ENCODE measurements at places on chromosomes 6 and 20.

- no peak for DNase-seq
These were observed 109.5 kb upstream of the CLDN20 start for GRCh38 chr6:155154158-155154830.

- no peak for DNase-seq
These were observed 114.4 kb upstream of the SLC22A23 start for GRCh38 chr6:3571250-3571681.

DNA sequence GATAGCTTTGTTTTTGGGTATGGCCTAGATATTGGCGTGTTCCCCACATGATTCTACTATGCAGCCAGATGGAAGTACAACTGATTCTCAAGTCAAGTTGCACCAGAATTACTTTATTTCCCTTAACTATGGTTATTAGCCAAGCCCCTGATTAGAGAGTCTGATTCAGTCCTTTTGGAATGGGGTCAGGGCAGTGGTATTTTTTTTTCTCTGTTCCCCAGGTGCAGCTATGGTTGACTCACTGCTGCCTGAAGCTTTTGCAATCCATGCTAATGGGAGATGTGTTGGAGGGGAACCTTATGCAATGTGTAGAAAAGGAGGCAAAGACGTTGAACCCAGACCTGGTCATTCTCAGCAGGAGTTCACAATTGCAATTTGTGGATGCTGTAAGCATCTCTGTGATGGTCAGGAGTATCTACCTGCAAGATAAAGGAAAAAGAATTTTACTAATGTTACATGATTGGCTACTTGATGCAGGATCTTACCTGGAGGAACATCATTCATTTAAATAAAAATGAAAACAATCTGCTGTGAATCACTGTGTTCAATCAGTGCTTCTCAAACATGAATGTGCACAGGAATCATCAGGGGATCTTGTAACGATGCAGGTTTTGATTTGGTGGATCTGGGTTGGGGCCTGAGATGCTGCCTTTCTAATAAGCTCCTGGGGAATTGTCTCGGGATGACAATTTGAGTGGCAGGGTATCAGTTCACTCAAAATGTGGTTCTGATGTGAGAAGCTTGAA lies 49.4 kb downstream of the PFDN4 start:
- DNase-seq = no peak

- no peak for DNase-seq
These were observed 22.0 kb downstream of the FAM8A1 start for GRCh38 chr6:17622144-17622543.

GRCh38 chr6:18990059-18990978 lies 603.2 kb downstream of the RNF144B start:
- peak; percentile 5 for DNase-seq

DNA sequence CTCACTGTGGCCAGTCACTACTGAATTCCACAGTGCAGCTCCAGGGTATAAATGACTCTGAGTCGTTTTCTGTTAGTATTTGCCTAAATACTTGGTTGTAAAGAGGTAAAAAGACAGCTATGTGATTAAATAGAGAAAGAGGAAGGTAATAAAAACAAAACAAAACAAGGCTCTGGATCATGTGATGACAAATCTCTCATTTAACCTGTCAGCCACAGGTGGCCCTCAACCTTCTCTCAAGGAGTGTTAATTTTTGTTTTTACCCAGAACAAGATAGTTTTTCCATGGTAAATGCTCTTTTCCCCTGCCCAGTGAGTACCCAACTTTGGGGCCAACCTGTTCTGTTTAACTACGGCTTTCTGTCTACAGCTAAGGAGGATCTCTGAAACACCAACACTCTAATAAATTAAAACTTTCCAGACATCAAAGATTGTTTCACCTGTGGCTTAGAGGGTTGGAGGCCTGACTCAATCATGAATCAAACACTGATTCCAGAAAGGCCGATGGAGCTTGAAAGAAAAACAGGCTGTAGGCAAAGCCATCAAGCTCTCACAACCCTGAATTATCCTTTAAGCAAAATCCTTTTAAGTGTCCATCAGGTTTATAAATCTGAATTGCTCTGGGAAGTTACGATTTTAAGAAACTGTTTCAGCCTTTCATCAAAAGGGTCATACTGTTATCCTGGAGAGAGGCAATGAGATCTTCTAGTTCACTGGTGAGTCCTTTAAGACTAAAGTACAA lies 81.5 kb upstream of the BCLAF1 start:
- DNase-seq = no peak

DNA sequence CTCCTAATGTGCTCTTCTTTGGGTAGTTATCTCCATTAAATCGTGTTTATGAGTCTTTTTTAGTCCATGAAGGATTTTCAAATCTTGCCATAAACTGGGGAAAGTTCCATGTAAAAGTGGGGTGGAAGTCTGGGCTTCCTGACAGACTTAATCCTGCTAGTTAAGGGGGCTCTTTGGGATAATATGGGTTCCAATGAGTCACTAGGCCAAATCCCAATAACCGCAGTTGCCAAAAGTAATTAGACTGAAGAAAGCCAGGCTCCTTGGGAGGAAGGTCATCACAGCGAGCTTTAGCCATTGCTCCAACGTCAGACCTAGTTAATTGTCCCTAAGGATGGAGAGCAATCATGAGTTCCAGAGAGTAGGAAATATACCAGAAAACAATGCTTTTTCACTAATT lies 10.8 kb downstream of the RSPO3 start:
- DNase-seq = no peak
